ENCODE measurements at places on chromosomes 2 and 18.

- no peak for DNase-seq
These were observed 294.3 kb downstream of the SRBD1 start for GRCh38 chr2:45316576-45317338.

GRCh38 chr2:173713904-173714555, 251.1 kb downstream of the SP3 start:
- DNase-seq = no peak

- DNase-seq = no peak
These were observed 85.4 kb downstream of the RTN4 start for GRCh38 chr2:54964816-54965215.

DNA sequence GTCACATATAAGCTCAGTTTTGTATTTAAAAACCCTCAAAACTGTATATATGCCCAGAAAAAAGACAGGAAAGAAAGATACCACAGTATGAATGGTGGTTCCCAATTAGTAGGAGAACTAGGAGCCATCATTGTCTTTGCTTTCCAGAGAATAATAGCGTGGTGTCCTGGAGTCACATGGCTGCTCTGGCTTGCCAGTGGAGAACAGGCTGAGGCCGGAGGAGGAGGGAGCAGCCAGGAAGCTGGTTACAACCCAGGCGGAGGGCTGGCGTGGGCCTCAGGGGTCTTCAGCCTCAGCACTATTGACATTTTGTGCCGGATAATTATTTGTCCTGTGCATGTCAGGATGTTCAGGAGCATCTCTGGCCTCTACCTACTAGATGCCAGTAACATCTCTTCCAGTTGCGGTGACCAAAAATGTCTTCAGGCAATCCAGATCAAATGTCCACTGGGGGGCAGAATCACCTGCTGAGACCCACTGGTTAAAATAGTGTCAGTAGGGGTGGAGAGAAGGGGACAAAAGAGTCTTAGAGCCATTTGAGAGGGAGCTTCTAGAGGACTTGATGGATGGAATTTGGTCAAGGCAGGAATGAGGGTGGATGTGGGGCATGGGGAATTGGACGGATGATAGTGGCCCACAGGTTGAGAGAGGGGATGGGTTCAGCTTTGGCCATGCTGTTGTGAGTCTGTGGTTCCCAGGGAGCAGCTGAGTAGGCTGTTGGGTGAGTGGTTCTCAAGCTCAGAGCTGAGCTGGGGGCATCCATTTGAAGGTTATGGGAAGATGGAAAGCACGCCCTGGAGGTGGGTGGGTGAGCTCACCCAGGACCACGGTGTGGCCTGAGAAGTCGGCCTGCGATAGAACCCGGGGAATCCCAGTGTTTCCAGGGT, 144.9 kb downstream of the AGAP1 start:
- no peak for DNase-seq

DNA sequence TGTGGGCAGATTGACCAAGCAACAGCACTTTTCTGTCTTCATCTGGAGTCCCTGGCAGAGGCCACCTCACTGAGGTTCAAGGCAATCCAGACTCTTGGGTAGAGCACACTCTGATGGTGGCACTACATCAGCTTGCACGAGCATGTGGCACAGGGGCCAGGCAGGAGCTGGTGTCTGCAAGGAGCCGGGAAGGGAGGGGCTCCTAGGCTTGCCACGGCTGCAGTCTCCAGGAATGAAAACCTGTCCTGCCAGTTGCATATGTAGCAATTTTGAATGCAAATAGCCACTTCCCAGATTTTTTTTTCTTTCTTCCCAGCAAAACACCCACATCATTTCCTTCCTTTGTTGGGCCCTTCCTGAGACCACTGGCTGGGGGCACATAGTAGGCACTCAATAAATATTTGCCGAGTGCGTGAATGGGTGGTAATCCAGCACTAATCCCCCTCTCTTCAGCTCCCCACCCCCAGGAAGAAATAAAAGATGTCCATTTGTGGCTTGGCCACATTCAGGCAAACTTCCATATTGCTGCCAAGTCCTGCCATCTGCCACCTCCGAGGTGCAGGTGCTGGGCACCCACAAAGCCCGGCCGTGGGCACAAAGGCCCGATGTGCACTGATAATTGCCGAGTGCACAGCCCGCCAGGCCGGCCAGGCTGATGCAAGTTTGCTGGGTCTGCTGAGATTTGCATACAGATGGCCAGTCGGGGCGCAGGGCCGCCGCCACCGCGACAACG, 72.4 kb downstream of the MYCN start:
- DNase-seq = no peak

DNA sequence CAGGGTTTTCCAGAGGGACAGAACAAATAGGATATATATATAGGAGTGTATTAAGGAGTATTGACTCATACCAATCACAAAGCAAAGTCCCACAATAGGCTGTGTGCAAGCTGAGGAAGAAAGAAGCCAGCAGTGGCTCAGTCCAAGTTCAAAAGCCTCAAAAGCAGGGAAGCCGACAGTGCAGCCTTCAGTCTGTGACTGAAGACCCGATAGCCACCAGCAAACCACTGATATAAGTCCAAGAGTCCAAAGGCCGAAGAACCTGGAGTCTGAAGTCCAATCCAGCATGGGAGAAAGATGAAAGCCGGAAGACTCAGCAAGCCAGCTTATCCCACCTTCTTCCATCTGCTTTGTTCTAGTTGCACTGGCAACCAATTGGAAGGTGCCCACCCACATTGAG, 39.0 kb upstream of the GPD2 start:
- no peak for DNase-seq

DNA sequence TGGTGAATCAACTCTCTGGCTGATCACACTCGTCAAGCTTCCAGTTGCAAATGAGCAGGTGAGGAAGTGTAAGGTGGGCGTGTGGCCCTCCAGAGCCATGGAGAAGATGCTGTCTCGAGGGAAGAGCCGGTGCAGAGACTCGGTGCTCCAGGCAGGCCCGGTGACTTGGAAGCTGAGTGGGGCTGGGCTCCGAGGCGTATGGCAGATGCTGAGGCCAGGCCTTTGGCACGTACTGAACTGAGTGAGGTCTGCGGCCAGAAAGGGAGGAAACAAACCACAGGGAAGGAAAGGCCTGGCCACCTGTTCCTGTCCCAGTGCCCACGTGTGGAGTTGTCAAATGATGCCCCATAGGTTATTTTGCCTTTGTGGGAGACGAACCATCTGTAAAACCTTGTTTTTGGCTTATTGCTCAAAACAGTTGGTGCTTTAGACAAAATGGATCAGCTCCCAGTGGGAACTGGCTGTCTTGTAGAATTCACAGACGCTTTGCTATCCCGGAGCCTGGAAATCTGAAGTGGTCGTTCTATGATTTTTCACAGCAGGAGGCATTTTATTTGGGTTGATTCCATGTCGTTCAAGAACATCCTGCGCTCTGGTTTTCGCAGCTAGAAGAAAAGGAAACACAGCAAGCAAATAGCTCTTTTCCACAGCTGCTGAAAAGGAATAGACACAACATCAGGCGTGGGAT, 117.5 kb upstream of the TMEM18 start:
- no peak for DNase-seq

DNA sequence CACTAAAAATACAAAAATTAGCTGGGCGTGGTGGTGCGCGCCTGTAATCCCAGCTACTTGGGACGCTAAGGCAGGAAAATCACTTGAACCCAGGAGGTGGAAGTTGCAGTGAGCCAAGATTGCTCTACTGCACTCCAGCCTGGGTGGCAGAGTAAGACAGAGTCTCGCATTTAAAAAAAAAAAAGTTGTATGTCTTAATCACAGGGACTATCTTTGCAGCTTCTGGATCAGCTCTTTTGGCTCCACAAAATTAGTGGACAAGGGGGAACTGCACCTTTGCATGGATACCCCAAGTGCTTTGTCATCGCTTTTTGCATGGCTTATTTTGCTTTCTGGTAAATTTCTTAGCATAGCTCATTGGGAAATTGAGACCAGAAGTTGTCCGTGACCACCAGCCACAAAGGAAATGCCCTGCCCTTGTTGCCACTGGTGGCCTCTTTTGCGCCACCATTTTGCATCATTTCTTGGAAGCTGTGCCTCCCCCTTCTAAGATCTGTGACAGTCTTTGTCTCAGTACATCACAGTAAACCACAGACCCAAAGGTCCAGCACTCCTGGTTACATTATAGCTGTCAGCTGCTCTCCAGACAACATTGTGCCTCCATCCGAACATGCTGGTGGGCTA, 43.9 kb upstream of the PCBP1 start:
- DNase-seq = no peak

DNA sequence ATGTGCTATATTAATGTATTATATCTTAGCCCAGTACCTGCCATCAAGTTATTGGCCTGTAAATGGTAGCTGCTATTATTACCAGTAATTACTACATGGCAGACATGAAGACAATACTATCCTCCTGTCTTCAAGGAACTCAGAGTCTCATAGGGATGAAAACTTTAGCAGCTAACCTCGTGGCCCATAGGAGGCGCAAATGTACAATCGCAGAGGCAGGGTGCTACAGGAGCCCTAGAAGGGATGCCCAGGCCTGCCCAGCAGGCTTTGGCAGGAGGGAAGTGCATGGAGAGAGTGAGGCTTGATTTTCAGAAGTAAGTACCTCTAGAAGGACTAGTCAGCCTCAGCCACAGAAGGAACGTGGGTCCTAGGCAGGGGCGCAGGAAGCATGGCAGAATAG, 44.7 kb upstream of the KIDINS220 start:
- DNase-seq = no peak

DNA sequence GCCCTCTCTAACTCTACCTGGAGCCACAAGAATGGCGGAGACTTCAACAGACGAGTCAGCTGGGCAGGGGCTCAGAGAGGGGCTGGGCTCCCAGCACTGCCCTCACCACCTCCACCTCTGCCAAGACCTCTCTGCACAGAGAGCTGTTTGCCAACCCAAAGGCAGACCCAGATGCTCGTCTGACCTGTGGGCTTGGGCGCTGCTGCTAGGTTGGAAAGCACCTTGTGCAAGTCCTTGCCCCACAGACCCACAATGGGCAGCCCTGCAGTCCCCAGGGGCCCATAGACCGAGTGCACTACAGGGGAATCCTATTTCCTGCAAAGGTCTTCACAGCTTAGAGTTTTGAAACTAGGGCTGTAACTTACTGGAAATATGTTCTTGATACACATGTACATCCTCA, 13.3 kb downstream of the ACKR3 start:
- no peak for DNase-seq

DNA sequence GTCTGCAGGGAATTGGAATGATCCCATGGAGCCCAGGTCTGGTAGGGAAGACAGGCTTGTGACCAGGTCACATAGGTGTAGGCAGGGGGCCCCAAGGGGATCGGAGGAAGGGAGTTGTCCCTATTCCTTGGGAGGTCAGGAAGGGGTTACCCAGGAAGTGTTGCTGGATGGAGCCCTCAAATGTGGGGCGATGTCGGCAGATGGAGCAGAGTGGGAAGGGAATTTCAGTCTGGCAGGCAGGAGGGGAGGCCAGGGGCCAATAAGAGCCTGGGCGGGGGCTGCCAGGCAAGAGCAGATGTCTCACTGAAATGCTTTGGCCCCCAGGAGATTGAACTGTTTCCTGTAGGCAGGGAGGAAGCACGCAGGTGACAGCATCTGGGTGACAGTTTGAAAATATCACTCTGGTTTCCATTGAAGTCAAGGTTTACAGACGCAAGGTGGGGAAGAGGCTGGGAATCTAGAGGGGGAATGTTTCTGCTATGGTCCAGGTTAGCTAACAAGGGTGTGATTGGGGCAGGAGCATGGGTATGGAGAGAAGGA, 81.5 kb upstream of the SMAD2 start:
- DNase-seq = no peak

GRCh38 chr2:23069156-23069555, 315.8 kb upstream of the KLHL29 start:
- DNase-seq = no peak

Measured in NCI-H1930 (cell line).